ENCODE measurements at places on chromosomes 1 and 21.

- DNase-seq: no peak
These were observed 5.5 kb upstream of the RNF223 start for GRCh38 chr1:1079408-1080121.

GRCh38 chr21:34889676-34890469 is 159.2 kb downstream of the RUNX1 start:
- peak; percentile 77 for DNase-seq

GRCh38 chr1:203076031-203076511 is 9.7 kb downstream of the MYOG start:
- no peak for DNase-seq

DNA sequence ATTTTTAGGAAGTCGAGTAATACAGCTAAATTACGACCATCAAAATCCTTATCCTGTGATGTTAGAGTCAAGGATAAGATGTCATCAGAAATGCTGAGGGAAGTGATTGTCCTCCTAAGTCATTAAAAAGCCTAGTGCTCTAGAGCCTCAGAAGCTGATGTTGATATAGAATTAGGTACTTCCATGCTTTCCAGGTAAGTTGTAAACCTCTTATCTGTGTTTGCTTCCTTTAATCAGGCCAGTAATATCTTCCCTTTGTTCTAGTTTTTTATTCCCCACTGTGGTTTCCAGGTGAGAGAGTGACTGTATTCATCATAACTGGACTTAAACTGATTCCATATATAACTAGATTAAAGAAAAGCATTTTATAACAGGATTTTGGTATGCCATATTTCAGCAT is 44.4 kb downstream of the SMG7 start:
- DNase-seq: no peak

GRCh38 chr1:5430136-5430535 is 562.1 kb downstream of the NPHP4 start:
- no peak for DNase-seq

DNA sequence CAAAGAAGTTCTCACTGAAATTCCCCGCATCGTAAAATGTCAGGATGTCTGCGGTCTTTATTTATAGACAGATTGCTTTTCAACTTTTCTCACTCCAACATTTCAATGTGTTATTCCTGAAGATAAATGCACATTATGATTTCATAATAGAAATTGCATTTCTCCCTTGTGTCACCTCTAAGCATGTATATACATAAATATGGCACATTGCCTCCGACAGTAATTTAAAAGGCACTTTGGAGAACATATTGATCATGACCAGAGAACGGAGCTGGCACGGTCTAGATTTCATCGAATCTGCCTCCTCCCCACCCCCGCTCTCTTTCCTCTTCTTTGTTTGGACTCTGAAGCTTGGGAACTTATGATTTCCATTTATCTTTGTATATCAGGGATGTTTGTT is 54.9 kb upstream of the IGSF21 start:
- no peak for DNase-seq

GRCh38 chr1:40036574-40036973 is 4.0 kb upstream of the CAP1 start:
- peak; percentile 87 for DNase-seq

DNA sequence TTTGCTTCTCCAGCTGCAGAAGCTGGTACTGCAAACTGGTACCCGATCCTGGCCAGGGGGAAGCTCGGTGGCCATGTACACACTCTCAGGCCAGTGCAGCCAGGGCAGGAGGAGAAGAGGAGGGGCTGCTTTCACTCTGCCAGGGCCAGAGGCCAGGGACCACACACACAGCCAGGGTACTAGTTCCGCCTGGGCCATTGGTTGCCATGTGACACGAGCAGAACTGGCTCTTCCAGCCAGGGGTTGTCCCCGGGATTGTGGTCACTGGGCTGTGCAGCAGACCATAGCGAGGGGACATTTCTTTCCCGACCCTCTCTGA is 3.7 kb upstream of the SHISAL2A start:
- DNase-seq: no peak
